Stimulated activated CD8-positive, alpha-beta memory T cell treated with anti-CD3 and anti-CD28 coated beads, Interleukin-15, amount 100 ng/mL, for 4 hours (primary cell): ENCODE measurements at places on chromosomes 1 and 21.

GRCh38 chr21:45513741-45514310 is 28.4 kb downstream of the SLC19A1 start:
- DNase-seq, result no peak

- DNase-seq, result no peak
Observed at GRCh38 chr21:35737899-35738346, 322.4 kb downstream of the SETD4 start.

DNA sequence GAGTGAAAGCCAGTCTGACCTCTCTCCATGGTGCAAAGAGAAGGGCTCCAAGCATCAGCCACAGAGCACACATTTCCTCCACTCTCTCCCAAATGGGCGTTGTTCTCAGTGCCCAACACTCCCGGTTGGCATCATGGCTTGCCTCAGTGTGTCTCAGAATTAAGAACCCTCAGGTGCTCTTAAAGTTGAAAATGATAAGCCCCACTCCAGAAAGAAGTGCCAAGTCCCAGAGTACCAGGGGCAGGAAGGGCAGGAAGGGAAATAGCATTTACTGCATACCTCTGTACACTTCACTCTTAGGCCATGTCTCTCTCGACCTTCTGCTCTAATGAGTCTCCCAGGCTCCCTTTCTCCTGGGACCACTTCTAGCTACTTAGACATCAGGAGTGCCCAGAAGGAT is 15.2 kb upstream of the ARHGEF2 start:
- no peak for DNase-seq

GRCh38 chr1:147496571-147497210 is 44.6 kb upstream of the BCL9 start:
- no peak for DNase-seq

- no peak for DNase-seq
Observed at GRCh38 chr1:235239851-235240250, 78.8 kb upstream of the RBM34 start.

- DNase-seq, result peak; percentile 84
Observed at GRCh38 chr1:51729156-51729823, 112.4 kb downstream of the OSBPL9 start.
